ACHN (cell line): ENCODE measurements at places on chromosomes 6 and 20.

- DNase-seq, result no peak
These were observed 20.0 kb upstream of the BEND6 start for GRCh38 chr6:56934876-56935275.

- DNase-seq, result no peak
These were observed 37.7 kb downstream of the ZBTB9 start for GRCh38 chr6:33492093-33492492.

DNA sequence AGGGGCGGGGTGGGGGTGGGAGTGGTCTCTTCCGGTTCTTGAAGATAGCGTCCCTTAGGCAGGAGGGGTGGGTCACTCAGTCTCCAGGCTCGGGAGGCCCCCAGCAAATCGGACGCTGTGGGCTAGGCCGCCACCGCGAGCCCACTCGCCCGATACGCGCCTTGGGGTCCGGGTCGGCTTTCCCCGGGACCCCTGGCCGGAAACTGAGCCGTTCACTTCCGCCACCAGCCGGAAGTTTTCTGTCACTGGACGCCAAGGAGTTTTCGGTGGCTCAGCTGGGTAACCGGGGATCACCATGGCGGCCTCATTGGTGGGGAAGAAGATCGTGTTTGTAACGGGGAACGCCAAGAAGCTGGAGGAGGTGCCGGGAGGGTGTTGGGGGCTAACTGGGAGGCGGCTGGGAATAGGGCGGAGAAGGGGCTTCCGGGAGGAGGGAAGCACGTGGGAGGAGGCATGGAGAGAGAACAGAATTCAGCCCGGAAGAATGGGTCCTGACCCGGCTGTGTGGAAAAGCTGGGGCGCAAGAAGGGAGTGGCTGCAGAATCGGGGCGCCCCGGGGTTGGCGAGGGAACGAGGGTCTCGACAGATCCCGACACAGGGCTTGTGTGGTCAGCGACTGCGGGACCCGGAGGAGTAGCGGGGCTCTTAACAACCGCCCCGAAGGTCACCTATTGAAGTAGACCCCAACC, at the start of gene ITPA:
Gene ITPA (plus strand): TSS at position 242 of the 689 bp plus-strand sequence. CDS start 54 bp downstream, at position 296.
- DNase-seq, result peak; percentile 27

DNA sequence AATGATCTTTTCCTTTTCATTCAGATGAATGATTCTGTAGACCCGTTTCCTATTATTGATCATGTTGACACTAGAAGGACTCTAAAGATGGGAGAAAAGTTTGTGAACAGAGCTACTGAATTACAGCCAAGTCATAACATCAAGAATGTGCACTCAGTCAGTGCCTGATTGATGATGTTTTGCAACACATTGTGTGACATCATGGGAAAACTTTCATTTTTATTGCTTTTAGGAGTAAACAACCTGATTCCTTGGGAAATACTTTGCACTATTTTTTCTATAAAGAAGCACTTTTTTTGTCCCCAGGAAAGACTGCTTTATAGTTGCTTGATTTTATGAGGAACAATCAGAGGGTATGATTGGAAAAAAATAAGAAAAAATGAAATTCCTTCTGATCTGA, 383.8 kb upstream of the JAG1 start:
- DNase-seq, result no peak

DNA sequence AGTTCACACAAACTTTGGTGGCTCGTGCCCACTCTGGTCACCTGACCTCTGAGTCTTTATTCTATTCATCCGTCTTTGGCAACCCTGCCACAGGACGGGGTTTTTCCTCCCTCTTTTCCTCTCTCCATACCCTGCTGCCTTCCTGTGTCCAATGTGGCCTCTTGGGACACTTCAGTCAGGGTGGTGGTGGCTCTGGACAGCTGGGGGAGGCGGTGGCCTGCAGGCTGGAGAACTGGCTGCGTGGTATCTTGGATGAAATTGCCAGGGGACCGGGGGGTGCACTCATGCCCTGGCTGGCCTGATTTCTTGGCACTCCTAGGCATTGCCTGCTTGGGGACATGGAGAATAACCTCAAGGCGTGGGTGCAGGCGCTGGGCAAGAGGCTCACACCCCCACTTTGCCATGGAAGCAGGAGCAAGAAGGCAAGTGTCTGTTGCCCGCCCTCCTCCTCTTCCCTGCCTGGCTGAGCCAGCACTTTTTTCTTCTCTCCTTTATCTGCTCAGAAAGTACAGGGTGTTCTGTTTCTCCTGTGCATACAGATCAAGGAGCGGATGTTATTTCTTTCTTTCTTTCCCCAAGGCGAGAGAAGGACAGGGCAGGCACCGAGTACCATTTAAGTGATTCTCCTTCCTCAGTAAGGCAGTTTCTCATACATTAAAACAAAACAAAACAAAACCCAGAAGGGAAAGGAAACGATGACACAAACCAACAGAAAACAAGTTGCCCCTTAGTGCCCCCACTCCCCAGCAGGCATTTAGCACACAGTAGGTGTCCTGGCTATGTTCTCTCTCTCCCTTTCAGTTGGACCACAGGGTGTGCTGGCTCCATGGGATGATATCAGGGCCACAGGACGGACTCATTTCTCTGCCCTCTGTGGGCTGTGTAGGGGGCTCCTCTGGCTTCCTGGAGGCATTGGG, 155.5 kb upstream of the RNF24 start:
- no peak for DNase-seq

DNA sequence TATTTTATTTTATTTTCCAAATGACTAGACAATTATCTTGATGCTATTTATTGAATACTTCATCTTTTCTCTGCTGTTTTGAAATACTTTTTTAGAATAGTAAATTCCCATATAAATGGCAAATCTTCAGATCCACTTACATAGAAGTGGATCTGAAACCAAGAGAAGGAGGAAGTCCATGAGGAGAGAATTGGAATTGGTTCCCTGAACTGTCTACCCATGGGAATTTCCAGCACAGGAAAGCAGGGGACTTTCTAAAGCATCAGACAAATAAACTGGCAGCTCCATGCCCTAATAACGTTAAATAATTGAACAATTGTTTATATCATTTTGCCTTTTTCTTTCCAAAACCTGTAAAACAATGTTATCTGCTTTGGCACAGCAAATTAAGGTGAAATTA, 47.1 kb upstream of the PNRC1 start:
- no peak for DNase-seq

GRCh38 chr6:141301779-141302178, 830.9 kb upstream of the GJE1 start:
- DNase-seq, result no peak

- DNase-seq, result no peak
These were observed 104.0 kb downstream of the TENT5A start for GRCh38 chr6:81648502-81648901.

DNA sequence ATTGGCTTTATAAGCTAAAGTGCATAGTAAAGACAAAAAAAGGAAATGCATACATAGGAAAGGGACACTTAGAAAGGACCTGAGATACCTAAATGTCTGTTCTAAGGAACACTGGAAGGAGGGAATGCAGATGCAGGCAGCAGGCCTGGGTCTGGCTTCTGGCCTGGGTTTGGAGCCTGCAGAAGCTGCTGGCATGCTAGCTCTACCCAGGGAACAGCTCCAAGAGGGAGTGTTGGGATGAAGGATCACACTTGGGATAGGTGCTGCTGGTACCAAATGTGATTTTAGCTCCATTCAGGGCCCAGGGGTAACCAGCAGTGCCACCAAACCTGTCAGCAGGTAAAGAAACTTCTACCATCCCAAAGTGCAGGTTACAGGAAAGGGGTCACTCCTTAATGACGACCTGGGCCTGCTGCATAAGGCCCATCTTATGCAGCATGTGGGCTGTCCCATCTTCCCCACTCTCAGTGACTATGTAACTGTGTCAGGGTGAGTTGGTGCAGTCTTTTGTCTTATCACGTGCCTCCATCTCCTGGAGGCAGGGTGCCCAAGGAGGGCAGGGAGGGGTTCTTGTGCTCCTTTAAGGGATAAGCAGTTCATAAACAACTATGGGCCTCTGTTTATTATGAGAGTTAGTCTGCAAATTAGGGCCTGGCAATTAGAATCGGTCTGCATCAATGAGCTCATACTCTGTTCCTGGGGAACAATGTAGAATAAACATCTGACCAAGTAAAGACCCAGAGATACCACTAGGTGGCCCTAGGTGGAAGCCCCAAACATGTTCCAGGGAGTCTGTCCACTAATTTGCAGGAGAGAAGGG, 26.9 kb downstream of the DDX27 start:
- DNase-seq, result peak; percentile 52

- DNase-seq, result peak; percentile 40
These were observed 100.9 kb upstream of the PMEPA1 start for GRCh38 chr20:57810511-57811373.

- peak; percentile 28 for DNase-seq
These were observed 63.0 kb downstream of the HIVEP1 start for GRCh38 chr6:12075067-12075563.

DNA sequence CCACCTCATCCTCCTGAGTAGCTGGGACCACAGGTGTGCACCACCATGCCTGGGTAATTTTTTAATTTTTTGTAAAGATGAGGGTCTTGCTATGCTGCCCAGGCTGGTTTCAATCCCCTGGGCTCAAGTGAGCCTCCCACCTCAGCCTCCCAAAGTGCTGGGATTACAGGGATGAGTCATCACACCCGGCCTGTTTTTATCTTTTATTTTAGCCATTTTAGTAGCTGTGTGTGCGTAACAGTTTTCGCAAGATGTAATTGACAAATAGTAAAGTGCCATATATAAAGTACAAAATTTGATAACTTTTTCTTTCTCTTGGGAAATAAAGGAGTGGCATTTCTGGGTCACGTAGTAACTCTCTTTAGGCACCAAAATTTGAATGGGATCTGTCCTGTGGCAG, 21.4 kb downstream of the SNAI1 start:
- DNase-seq, result no peak

- no peak for DNase-seq
These were observed 262.3 kb upstream of the PLN start for GRCh38 chr6:118285791-118286190.

DNA sequence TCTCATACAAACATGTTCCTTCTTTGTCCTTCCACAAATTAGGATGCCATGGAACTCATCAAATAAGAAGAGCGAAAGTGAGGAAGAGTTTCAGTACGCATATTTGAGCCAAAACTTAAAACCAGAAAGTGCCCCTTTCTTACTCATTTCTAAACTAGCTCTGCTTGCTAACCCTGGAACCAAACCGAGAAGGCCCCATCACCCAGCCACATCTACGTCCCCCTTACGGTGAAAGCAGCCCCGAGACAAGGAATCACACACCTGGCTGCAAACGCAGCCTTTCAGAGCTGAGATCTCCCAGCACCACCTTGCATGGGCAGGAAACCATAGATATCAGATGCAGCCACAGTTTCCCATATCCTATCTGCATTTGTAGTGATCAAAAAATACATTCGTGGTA, 28.5 kb downstream of the TRERF1 start:
- DNase-seq, result no peak

DNA sequence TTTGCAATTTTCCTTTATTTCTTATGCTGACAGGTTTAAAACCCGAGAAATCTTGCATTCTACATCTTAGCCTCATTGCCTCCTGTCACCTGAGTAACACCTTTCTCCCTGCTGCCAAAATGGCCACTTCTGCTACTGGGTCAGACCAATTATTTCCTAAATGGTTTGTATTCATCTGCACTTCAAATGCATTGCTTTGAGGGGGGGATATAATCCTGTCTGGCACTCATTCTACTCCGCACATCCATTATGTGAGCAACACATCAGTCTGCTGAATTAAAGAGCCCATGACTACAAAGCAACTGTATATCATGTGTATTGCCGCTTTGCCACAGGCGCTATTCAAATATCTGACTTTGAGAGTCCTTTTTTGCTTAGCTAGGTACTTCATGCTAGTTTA, 141.6 kb upstream of the TSHZ2 start:
- DNase-seq, result no peak

DNA sequence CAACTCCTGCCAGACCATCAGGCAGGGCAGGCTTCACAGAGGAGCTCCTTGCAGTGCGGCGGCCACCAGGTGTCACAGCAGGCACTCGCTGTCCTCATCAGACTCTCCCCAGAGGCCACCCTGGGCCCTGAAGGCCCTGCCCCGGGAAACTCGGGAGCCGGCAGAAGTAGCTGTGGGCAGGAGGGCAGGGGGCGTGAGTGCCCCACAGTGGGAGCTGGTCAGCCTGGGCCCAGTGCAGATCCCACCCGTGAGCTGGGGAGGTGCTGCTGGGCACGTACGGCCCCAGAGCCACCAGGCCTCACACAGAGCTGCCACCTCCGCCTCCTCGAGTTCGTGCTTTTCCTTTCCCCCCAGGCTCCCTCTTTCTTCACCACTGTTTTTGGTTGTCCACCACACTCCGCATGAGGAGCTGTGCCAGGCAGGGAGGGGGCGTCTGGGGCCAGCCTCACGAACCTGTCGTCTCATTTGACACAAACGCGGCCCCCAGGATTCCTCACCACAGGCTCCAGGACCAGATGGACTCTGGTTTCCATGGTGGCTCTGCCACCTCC, 33.8 kb downstream of the FRMD1 start:
- DNase-seq, result no peak

DNA sequence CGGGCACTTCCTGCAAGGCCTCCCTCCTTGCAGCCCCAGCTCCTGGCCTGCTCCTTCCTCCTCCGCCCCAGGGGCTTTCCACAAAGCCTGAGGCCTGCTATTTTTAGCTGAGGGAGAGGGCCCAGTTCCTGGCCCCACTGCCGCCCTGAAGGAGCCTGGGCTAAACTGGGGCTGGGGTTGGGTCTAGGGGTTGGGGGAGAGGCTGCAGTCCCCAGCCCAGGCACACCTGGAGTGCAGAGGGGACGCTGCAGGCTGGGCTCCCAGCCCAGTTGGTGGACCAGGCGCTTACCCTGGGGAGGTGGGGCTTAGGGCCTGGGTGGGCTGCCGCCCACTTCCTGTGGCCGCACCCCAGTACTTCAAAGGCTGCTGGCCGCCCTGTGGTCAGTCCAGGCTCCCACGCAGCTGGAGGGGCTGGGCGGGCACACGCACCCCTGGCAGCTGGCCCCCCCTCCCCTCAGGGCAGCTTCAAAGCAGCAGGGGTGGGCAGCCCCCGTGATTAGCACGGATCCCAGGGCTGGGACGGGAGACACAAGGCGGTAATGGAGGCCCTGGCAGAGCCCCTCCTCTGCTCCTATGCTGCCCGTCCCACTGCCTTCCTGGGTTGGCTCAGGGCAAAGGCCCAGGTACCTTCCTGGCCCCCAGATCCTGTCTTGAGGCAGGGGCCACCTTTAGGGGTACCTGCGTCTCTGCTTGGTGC, 7.1 kb upstream of the ABHD16B start:
- no peak for DNase-seq

DNA sequence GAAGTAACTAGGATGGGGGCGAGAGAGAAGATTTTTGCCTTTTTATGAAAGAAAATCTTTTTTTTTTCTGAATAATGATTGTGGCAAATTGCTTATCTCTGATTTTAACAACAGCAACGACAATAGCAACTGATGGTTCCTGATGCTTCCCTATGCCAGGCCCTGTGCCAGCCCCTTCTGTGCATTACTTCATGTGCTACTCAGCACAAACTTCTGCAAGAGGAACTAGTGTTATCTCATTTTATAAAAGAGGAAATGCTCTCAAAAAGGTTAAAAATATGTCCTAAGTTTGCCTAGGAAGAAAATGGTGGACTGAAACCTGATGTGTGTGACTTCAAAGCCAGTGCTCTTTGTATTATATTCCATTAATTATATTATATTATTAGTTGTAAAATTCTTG, 74.0 kb upstream of the RALGAPA2 start:
- no peak for DNase-seq
